Suprapubic skin (tissue), 4 donors: ENCODE measurements at places on chromosomes 3 and 15. TPM values are rescaled to one million over a fixed set of nuclear protein-coding genes. Genes with fewer than 3 reads are reported as not detected.

The IQCF5 gene
- total RNA-seq = not detected

The EPHA6 gene
- not detected for total RNA-seq

- no peak for DNase-seq
These were observed 91.2 kb downstream of the SLC25A26 start for GRCh38 chr3:66312039-66312438.

- DNase-seq = no peak
These were observed 330.6 kb upstream of the LMCD1 start for GRCh38 chr3:8170971-8171508.

GRCh38 chr3:126399351-126399735 is 4.6 kb downstream of the CFAP100 start:
- DNase-seq = no peak
